Stimulated activated naive B cell treated with anti-CD40 and anti-IgM and Interleukin-4, amounts not matched to agents 10 μg/mL and 1 μg/mL and 100 μg/mL, for 72 hours (primary cell): ENCODE measurements at places on chromosomes 2 and 18.
A peak's percentile ranks its signal among the peaks of the same experiment; 100 is the strongest.

DNA sequence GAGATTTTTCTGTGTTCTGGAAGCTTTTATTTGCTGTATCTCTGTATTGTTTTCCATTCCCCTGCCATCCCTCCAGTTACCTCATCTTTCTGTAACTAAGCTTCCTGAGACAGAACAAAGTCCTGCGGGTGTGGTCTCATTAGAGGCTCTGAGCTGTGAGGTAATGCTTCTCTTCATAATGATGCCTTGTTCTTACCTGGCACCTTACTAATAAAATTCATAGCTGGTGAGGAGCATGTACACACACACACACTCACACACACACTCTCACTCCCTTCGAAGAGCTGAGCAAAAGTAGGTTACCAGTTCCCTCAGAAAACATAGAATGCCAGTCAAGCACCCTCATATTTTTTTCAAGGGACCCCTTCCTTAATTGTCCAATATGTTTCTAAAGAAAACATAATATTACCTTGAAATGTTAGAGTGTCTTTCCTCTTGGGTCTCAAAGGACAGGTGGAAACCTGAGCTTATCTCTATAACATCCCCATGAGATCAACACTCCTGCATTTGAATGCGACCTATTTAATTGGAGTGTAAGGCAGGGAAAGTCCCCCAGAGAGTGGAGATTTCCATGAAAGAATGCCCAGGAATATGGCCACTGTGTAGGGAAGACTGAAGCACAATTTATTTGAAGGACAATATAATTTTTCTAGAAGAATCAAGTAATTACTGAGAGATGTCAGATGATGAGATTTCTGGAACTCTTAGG is 161.6 kb upstream of the NCK2 start:
- no peak overlapping the region for H3K27ac ChIP-seq
- H3K27me3 ChIP-seq = no peaks in the 10 kb centered on the region
- no peak for DNase-seq
- peaks cover 3% of the 10 kb centered on the region for H3K36me3 ChIP-seq

- no peak for DNase-seq
- no peaks in the 10 kb centered on the region for H3K36me3 ChIP-seq
- no peak overlapping the region for H3K27ac ChIP-seq
- H3K27me3 ChIP-seq = peaks cover 11% of the 10 kb centered on the region
These were observed 8.3 kb upstream of the IL1R2 start for GRCh38 chr2:101983486-101983885.

- H3K4me3 ChIP-seq = no peak overlapping the region
- no peak overlapping the region for H3K27ac ChIP-seq
- H3K36me3 ChIP-seq = no peaks in the 10 kb centered on the region
- no peak for DNase-seq
- H3K4me1 ChIP-seq = no peaks in the 10 kb centered on the region
These were observed 21.5 kb upstream of the SPRED2 start for GRCh38 chr2:65453916-65454315.

DNA sequence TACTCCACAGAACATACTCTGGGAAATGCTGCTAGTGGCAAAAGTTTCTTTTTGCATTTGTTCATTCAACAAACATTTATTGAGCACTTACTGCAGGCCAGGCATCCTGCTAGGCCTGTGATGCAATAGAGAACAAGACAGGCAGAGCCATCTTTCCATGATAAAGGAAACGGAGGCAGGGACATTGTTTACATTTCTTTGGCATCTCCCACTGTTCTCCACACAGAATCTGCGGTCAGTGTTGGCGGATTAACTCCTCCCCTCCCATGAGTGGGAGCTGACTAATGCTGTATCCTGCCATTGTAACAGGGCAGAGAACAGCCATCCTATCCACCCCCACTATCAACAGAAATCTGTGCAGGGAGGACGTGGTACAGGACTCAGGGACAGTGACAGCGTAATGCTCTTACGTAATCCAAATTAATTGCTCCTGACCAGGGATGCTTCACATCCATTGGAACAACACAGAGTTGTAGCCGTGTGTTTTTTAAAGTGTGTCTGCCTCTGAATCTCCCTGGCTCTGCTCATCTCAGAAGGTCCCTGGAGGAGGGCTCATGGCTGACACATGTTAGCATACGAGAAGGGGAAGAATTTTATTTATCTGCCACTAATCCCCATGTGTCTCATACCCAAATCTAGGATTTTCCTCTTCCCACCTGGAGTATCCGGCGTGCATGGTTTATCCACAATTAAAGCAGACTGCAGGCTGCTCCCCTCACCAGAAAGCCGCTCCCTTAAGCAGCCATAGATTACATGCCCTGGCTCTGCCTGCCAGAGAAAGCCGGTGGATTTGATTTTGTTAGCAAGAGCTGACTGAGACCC is 32.3 kb downstream of the STEAP3 start:
- no peak for DNase-seq
- no peaks in the 10 kb centered on the region for H3K4me1 ChIP-seq
- H3K27me3 ChIP-seq = no peaks in the 10 kb centered on the region
- no peak overlapping the region for H3K27ac ChIP-seq
- no peaks in the 10 kb centered on the region for H3K36me3 ChIP-seq
- H3K4me3 ChIP-seq = no peak overlapping the region

DNA sequence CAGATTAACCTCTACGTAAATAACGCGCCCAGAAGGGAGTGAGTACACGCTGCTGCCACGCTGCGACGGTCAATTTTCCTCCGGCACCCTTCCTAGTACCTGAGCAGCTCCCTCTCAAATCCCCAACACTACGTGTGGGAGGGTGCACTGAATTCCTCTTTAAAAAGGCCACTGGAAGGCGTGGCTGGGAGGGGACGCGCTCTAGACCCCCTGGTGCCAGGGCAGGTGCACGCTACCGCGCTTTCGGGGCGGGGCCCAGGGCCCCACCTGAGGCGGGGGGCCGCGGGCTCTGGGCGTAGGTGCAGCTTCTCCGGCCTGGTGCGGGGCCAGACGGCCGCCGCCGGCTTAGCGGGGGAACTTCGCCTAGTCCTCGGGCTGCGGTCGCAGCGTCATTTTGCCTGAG is 668 bp upstream of the ANKRD12 start:
- no peaks in the 10 kb centered on the region for H3K27me3 ChIP-seq
- no peak for DNase-seq
- H3K4me1 ChIP-seq = peaks cover 18% of the 10 kb centered on the region
- peak overlapping the region; percentile 100 for H3K27ac ChIP-seq
- peak overlapping the region; percentile 92 for H3K4me3 ChIP-seq

GRCh38 chr18:55906536-55906935 is 318.5 kb upstream of the TCF4 start:
- no peaks in the 10 kb centered on the region for H3K36me3 ChIP-seq
- H3K27ac ChIP-seq = no peak overlapping the region
- H3K27me3 ChIP-seq = no peaks in the 10 kb centered on the region
- peaks cover 16% of the 10 kb centered on the region for H3K4me1 ChIP-seq
- H3K4me3 ChIP-seq = no peak overlapping the region

- no peak overlapping the region for H3K4me3 ChIP-seq
- peaks cover 3% of the 10 kb centered on the region for H3K36me3 ChIP-seq
- H3K27me3 ChIP-seq = peaks cover 24% of the 10 kb centered on the region
- H3K4me1 ChIP-seq = peaks cover 23% of the 10 kb centered on the region
- no peak overlapping the region for H3K27ac ChIP-seq
- DNase-seq = no peak
These were observed 533.4 kb upstream of the ID2 start for GRCh38 chr2:8148260-8149006.

DNA sequence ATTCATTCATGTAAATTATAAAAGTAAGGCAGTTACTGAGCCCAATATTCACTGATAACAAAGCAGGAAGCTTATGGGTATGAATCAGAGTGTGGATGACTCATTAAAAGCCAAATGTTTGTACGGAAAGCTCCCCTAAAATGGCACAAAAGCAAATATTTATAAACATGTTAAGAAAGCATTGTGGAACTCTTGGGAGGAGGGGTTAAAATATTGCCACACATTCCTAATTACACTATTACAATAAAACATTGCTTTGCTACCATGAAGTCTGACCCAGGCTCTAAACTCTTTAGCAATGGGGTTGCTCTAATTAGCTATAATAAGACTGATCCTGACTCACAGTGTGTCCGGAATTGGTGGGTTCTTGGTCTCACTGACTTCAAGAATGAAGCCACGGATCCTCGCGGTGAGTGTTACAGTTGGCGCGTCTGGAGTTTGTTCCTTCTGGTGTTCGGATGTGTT is 110.9 kb downstream of the NAB1 start:
- H3K36me3 ChIP-seq = peaks cover 3% of the 10 kb centered on the region
- H3K4me1 ChIP-seq = peaks cover 4% of the 10 kb centered on the region
- no peak overlapping the region for H3K27ac ChIP-seq
- H3K27me3 ChIP-seq = peaks cover 10% of the 10 kb centered on the region

DNA sequence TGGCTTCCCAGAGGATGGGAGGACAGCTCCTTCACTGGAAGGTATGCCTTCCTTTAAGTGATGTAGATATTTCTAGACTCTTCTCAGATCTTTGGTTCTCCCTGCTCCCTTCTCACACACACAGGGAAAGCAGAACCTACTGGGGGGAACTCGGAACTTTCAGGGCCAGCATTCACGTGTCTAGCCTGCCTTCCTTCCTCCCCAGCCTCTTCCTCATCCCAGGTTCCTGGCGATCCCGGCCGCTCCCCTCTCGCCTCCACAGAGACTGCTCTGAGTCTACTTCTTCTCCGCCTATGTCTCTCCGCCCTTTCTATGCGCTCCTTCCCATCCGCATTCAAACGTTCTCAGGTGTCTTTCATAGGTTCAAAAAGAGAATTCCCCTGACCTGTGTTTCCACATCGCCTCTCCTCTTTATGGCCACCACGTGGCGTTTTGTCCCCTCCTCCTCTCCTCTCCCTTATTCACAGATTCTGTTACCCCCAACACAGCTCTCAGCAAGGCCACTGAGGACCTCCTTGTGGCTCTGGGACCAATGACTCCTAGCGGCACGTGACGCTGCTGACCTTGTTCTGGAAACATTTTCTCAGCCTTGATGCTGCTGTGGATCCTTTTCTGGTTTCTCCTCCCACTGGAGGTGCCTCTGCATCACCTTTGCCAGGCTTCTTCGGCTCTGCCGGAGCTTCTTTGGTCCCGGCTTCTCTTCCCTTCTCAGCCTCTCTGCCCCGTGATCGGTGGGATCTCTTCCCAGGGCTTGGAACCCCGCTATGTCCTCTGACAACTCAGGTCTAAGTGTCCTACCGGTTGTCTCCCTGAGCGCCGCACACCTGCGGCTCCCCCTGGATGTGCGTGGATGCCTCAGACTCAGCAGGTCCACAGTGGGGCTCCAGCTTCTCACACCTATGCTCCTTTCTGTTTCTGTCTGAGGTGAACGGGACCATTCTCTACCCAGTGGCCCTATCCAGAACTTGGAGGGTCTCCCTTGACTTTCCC is 77.5 kb downstream of the VAPA start:
- H3K36me3 ChIP-seq = no peaks in the 10 kb centered on the region
- no peak overlapping the region for H3K4me3 ChIP-seq
- H3K27ac ChIP-seq = no peak overlapping the region
- no peak for DNase-seq
- no peaks in the 10 kb centered on the region for H3K4me1 ChIP-seq
- peaks cover 12% of the 10 kb centered on the region for H3K27me3 ChIP-seq
